Vein endothelial cell (primary cell): ENCODE measurements at places on chromosomes 7 and 10. TPM values are rescaled to one million over a fixed set of nuclear protein-coding genes. Genes with fewer than 3 reads are reported as not detected.

Gene MRC1
- total RNA-seq, result 0.33 and 0.38 TPM in 2 replicates

Gene COL13A1
- 13.1 and 16.7 TPM in 2 replicates for total RNA-seq

Gene FAM241B
- 0.33 and 0.48 TPM in 2 replicates for total RNA-seq

Gene TFR2
- under 0.01 and 0.38 TPM in 2 replicates for total RNA-seq

Gene NPTX2
- total RNA-seq, result 1.6 and 3.4 TPM in 2 replicates

Gene TIMM23
- total RNA-seq, result 65.7 and 82.0 TPM in 2 replicates

Gene ANXA7
- total RNA-seq, result 91.5 and 120 TPM in 2 replicates

Gene PRKCQ
- total RNA-seq, result under 0.01 TPM in 1 of 2 replicates, not detected in the other

Gene FFAR4
- total RNA-seq, result not detected in 2 replicates

Gene MTURN
- 9.4 and 9.5 TPM in 2 replicates for total RNA-seq

Gene FAM180A
- total RNA-seq, result not detected in 2 replicates

Gene PIK3CG
- total RNA-seq, result 8.8 and 17.3 TPM in 2 replicates

Gene ITPRID1
- not detected in 2 replicates for total RNA-seq

Gene ZNF117
- total RNA-seq, result 18.5 and 32.7 TPM in 2 replicates

Gene CTAGE6
- 0.65 and 0.76 TPM in 2 replicates for total RNA-seq

Gene WEE2
- not detected in 2 replicates for total RNA-seq

Gene CPSF4
- total RNA-seq, result 33.6 and 34.2 TPM in 2 replicates

Gene CLRN3
- not detected in 2 replicates for total RNA-seq

Gene HABP2
- under 0.01 TPM in 1 of 2 replicates, not detected in the other for total RNA-seq

Gene PPP1R3C
- 0.65 and 0.86 TPM in 2 replicates for total RNA-seq
